ENCODE measurements at places on chromosomes 3 and 15.

DNA sequence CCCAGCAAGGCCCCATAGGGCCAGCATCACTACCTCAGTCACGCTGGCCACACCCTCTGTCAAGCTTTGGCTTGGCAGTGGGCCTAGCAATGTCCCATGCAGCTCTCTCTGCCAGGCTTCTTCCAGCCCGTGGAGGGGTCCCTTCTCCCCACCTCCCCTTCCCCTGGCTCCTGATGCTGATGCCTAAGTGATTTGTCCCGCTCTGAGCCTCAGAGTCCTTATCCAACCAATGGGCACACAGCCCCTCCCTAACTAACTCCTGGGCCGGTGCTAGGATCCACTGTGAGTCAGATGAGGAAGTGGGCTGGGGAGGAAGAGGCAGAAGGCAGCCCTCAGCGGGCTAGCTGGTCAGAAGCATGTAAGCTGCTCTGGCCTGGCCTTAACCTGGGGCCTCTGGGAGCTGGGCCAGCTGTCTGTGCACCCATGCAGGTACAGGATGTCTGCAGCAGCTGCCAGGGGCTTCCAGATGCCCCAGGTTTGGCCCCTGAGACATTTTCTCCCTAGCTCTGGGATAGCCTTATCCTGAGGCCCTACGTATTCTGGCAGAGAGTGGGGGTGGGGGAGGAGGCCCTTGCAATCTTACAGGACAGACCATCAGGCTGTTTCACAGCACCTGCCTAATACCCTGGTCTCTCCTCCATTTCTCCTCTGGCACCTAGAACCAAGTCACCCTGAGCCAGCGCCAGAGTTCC is 740 bp upstream of the ZBTB47 start:
- peak; percentile 57 for DNase-seq

- DNase-seq, result peak; percentile 50
These were observed 193.5 kb upstream of the ICE2 start for GRCh38 chr15:60672400-60672799.

- no peak for DNase-seq
These were observed 27.0 kb upstream of the CD200R1L start for GRCh38 chr3:112873632-112874031.

GRCh38 chr3:49761661-49762060 is 24.7 kb downstream of the IP6K1 start:
- DNase-seq, result no peak

DNA sequence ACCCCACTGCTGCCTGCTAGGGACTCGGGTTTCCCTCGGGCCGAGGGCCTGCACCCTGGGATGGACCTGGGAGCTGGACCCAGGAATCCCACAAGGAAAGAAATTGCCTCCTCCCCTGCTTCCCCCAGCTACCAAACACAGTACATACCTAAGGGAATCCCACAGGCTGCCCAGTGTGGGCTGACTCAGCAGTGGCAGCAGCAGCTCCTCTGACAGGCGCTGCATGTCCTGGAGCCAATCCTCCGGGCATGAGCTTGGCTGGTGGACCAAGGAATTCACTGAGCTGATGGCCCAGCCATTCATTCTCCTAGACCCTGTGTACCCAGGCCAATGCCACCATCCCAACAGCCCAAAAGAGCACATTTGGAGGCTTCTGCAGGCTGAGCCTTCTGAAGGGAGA is 9.5 kb upstream of the LTK start:
- no peak for DNase-seq

GRCh38 chr3:141402476-141403171 is 34.3 kb downstream of the ZBTB38 start:
- peak; percentile 45 for DNase-seq

- DNase-seq, result no peak
These were observed 93.5 kb downstream of the CORO2B start for GRCh38 chr15:68672251-68672650.

DNA sequence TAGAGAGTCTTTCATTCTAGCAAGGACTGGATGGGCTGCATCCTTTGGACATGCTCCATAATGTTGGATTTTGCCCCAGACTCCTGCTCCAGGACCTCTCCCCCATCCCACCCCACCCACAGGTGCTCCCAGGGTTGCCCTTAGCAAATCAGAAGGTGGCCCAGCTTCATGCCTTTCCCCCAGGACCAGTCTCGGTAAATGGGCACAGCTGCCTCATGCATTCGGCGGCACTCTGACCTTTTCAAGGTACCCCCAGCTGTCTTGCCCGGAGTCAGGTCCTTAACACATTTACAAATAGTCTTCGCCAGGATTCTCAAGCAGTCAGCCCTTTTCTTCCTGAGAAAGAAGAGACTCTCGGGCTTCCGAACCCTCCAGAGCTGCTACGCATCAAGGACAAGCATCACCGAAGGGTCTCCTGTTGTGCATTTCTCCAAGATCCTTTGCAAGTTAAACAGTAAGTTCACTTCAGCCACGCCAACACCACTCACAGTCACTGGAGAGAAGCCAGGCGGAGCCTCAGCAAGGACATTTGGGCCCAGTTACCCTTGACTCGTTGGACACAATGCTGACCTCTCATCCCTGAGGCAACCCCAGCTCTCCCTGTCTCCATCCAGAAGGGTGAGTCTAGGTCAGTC is 287.8 kb downstream of the FAM43A start:
- DNase-seq, result no peak

GRCh38 chr15:82624008-82624407 is 23.2 kb downstream of the CPEB1 start:
- DNase-seq, result no peak

GRCh38 chr3:188677344-188677743 is 494.4 kb upstream of the TPRG1 start:
- no peak for DNase-seq

GRCh38 chr3:142180761-142181362 is 31.5 kb upstream of the TFDP2 start:
- DNase-seq, result no peak

GRCh38 chr15:29857221-29857789 is 35.0 kb upstream of the TJP1 start:
- DNase-seq, result no peak

DNA sequence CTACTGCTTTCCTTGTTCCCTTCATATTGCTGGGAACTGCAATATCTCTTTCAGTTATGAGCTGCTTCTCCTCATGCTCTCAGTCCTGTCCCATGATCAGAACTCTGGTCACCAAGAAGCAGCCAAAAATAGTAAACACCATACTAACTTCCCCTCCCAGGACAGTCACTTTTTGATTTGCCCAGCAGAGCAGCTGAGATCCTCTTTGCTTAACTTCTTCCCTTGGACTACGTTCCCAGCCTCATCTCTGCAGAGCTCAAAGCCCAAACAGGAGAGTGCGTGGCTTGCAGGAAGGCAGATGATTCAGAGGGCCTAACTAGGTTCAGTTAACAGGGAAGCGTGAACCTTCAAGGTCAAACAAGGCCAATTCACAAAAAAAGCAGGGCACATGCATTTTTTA is 153.2 kb downstream of the CTNNB1 start:
- DNase-seq, result peak; percentile 10

DNA sequence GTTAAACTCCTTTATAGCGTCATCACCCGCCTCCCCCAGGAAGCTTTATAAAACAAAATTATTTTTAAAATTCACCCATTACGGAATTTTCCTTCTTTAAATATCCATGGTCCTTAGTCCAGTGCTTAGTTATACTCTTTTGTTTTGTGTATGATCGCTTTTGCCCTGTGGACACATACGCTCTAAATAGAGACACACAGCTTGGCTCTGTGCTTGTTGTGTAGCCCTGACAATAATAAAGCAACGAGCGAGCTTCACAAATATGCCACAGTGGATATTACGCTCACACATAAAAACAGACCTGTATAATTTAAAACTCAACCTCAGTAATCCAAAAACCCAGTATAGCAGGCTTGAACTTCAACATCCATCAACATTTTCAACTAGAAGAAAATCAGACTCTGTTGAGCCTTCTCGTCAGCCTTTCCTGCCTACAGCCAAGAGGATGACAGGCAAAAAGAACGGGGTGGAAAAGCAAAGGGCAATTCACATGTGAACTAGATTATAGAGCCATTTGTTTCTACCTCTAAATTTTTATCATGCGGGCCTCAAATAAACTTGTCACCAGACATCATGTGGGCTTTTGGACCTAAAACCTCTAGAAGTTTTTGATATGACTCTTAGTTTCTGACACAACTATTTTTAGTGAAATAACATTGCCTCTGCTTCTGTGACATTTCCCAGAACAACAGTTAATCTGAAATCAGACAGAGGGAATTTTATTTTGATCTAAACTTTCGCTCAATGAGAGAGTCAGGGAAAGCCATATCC is 89.6 kb upstream of the THBS1 start:
- DNase-seq, result no peak

DNA sequence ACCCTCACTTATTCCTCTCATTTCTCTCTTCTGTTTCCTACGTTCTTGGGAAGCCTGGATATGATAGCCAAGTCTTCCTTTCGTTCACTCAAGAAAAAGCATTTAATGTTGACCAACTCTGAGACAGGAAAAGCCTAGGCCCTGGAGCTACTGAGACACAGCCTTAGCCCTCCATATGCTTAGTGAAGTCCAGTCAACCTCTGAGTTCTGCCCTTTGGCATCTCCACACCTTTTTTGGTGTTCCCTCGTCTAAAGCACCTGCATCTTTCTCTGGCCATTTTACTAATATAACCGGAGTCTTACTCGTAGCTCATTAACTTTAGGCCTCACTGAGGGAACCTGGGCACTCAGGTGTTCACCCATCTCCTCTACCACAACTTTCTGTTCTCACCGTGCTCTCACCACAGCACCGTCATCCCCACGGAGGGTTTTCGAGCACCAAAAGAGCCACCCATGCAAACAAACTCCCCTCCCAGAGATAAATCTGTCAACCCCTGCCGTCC is 632 bp downstream of the MTHFS start:
- DNase-seq, result no peak

DNA sequence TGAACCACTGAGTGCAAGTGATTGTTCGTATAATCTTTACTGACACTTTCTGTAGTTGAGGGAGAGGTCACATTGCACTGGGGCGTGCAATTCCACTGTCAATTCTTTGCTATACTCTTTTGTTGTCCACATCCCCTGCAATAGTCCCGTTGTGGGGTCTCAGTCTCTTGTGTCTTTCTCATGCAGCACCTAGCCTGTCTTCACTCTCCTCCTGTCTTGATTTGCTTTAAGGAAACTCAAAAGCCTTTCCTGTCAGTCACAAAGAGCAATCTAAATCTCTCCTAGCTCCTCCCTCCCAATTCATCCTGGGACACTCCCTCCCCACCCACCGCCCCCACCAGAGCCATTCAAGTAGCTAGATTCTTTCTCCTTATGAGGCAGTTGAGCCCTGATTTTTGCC is 13.2 kb upstream of the TMEM158 start:
- DNase-seq, result no peak

- DNase-seq, result no peak
These were observed 459.2 kb upstream of the ARRDC4 start for GRCh38 chr15:97501291-97501690.

DNA sequence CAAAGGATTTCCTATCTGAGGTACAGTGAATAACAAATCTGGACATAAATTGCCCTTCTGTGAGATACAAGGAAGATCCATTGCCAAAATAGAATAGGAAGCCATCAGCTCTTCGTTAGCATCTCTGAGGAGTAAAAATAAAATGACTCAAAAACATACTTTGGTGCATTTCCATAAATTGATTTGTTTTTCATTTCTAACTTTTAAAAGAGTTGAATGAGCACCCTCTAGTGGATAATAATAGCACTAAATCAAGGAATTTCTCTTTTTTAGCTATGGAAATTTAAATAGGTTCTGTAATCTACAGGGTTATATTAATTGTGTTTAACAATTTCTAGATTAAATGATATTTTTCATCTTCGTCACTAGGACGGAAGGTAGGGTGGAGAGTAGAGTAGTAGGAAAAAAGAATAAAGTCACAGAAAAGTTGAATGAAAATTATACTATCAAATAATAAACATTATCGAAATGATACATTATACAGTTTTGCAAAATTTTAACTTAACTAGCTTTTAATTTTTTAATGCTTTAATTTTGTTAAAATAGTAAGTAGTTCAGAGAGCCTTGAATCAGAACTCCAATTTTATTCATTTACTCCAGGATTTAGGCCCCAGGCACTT is 6.4 kb downstream of the NSUN3 start:
- DNase-seq, result no peak

DNA sequence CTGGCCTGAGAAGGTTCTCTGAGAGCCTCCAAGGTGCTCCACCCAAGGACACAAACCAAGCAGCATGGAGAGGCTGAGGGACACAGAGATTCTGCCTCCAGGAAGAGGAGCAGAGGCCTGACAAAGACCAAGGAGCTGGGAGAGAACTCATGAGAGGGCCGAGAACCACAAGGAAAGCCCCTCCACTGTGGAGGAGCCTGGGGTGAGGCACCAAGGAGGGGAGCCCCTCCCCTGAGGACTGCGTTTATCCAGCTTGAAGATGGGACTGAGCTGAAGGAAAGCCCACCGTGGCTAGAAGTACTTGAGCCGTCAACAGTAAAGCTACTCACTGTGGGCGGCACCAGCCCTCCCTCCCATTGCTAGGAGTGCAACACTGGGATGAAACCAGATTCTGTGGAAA is 63.1 kb upstream of the MEF2A start:
- DNase-seq, result no peak

GRCh38 chr3:156615592-156616173 is 58.7 kb upstream of the TIPARP start:
- DNase-seq, result no peak

DNA sequence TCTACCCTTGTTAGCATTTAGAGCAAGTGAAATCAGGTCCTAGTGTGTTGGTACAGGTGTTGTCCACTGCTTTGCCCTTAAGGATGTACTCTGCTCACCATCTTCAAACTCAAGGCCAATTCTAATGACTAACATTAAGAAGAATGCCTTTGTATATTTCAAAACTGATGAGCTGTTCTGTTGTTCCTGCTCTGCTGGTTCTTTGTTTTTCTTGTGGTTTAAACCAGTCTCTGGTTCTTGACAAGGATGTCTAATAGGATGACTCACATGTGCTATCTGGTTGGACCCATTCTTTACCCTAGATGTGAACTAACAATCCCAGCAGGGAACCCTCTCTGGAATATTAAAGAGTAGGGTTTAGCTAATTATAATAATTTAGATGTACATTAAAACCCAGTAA is 17.3 kb downstream of the ABHD5 start:
- no peak for DNase-seq

- no peak for DNase-seq
These were observed 142.3 kb upstream of the CHL1 start for GRCh38 chr3:54240-54639.

DNA sequence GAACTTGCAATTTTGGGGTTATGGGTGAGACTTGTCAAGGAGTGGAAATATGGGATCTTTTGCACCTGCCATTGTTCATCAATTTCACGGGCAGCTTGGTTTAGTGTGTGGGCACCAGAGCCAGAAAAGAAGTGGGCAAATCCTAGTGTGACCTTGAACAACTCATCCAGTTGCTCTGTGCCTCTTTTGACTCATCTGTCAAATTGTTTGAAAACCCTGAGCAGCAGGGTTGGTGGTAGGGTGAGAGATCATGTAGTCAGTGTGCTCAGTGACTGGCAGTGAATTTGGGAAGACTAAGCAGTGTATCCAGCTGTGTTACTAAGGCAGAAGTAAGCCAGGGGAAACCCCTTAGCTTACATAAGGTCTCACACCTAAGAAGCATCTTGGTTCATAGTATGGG is 293.0 kb upstream of the TRIM42 start:
- DNase-seq, result no peak

- no peak for DNase-seq
These were observed 22.0 kb downstream of the ASTE1 start for GRCh38 chr3:131004603-131005002.

- DNase-seq, result no peak
These were observed 295.5 kb downstream of the PLOD2 start for GRCh38 chr3:145865399-145866018.

GRCh38 chr3:194255252-194256039 is 95.7 kb downstream of the CPN2 start:
- DNase-seq, result peak; percentile 59
